GDM1 (cell line): ENCODE measurements at places on chromosomes 11 and 22.

- no peak for DNase-seq
Observed at GRCh38 chr11:68980776-68981065, at the start of gene MRGPRD. TSS of gene MRGPRD (minus strand) at chr11:68980986. CDS start at chr11:68980986, 0 bp downstream.

DNA sequence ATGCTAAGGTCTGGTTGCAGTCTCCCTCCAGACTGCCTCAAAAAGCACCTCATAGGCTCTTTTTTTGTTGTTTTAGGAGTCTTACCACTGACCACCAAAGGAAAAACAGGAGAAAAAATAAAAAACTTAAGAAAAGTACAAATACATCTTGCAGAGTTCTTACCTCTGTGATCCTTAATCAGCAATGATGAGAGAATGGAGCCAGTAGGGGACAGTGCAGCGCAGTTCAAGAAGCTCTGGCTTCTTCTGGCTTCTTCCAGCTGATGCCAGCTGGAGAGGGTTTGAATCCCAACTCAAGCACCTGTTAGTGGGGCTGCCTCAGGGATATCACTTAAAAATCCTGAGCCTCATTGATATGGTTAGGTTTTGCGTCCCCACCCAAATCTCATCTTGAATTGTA is 223.3 kb upstream of the ISX start:
- DNase-seq: no peak

- DNase-seq: no peak
Observed at GRCh38 chr22:46652847-46653331, 32.7 kb downstream of the GRAMD4 start.

- DNase-seq: no peak
Observed at GRCh38 chr11:3159296-3160190, 5.6 kb downstream of the OSBPL5 start.
